ENCODE measurements at places on chromosomes 4 and X.

- no peak for DNase-seq
These were observed 31.7 kb upstream of the APLN start for GRCh38 chrX:129686422-129686948.

DNA sequence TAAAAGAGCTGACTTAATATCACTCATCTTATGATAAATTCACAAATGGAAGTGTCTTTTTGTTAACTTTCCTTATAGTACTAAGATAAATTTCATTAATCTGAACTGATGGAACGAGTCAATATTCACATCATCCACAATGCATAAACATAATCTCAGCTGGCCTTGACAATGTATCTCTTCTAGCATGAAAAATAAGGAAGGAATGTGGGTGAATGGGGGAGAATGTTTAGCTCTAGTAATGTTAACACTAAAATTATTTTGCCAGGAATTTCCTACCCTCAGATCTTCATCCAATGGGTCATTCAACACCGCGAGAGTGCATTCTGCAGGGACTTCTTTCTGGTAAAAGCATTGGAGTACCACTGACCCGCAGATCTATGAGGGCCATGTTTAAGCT is 15.8 kb downstream of the TRPC3 start:
- DNase-seq = no peak

DNA sequence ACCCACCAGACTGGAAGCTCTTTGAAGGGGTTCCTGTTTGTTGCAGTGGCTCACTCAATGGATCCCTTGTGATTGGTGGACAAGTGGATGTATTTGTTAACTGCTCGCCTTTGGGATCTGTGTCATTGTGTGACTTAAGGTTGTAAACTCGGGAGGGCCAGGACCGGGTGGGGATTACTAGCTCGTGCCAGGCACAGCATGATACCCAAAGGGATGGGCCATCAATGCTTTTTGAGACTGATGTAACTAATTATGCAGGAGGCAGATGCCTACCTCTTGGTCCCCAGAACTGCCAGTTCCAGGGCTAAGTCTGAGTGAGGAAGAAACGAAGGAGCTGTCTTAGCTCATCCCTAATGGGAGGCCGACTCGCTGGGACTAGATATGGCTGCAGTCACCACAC is 27.7 kb downstream of the UTP14A start:
- DNase-seq = no peak

- DNase-seq = peak; percentile 74
These were observed 589.7 kb downstream of the SPRY1 start for GRCh38 chr4:123986268-123986798.

- DNase-seq = no peak
These were observed 7.4 kb downstream of the HNRNPH2 start for GRCh38 chrX:101415180-101416145.

DNA sequence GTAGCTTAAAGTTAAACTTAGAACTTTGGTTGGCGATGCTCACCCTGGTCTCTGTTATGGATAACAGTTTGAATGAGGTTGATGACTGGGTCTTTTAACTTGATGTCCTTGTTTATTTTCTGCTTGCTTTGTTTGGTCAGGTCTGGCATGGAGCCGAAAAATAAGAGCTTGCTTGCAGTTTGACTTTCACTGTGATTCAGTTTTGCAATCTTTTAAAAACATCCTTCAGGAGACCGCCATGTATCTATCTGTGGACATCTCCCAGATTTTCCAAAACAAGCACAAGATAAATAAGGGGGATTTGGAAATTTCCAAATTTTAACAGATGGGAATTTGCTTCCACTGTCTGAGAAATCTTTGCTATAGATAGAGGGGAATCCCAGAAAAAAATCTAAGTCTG is 246.7 kb downstream of the PALLD start:
- DNase-seq = no peak

- no peak for DNase-seq
These were observed 112.3 kb upstream of the IL15 start for GRCh38 chr4:141524116-141524515.

DNA sequence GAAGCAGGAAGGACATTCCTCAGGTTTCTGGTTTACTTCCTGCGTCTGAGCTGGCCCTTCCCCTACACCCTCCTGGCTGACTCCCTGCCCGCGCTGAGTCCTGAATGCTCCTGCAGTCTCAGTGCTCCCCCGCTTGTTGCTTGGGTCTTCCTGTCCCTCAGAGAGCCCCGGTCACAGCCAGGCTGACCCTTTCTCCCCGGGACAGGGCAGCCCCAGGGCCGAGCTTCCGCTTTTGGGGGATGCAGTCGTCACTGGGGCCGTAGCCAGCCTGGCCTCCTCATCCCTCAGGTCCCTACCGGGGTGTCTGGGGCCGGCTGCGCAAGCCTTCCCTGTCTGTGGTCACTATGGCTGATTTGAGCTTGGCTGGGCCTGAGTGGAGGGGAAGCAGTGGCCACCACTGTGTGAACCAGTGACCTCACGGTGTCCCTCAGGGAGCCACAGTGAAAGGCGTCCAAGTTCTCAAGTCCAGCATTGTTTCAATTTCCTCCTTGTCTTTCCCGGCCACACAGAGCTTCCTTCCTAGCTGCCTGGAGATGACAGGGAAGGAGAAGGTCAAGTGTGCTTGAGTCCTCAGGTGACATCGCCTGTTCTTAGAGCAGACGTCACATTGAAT is 34.1 kb upstream of the ASMTL start:
- DNase-seq = peak; percentile 27

- DNase-seq = no peak
These were observed 152.7 kb downstream of the FSTL5 start for GRCh38 chr4:162011089-162011488.

DNA sequence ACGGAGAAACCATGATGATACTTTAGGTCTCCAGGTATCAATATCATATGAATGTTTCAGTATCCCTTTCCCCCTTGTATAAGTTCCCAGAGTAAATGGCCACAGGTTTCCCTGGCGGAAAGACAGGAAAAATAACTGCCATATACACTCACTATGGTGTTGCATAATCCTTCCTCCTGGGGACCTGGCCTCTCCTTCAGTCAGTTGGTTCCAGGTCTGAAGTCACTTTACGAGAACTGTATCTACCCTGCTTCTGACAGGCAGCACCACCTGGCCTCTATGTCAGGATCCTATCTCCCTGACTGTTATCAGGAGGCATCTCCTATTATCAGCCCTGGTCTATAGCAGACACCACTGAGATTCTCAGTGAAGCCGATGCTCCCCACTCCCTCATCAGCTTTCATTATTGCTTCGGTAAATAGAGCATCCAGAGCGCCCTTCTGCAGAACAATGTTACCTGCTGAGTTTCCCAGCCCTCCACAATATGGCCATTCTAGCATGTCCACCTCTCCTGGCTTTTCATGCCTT is 22.6 kb downstream of the HAUS3 start:
- no peak for DNase-seq

DNA sequence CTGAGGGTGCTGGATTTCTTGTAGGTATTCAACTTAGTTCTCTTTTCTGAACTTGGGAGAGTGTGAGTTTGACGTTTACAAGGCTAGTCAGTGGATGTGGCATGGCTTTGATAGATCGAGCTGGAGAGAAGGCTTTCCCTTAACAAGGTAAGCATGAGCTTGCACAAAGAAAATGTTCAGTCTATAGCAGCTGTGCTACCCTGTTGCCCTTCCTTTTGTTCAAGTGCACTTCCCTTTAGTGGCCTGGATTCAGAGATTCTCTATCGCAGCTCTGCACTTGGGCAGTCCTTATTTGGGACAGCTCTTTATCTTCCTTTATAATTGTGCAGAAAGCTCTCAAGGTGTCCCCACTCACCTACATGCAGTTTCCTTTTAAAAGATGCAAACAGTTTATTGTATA is 198.0 kb downstream of the ARHGAP24 start:
- no peak for DNase-seq

GRCh38 chr4:113162089-113162488 is 112.6 kb downstream of the ANK2 start:
- peak; percentile 38 for DNase-seq

GRCh38 chr4:81196126-81196650 is 18.8 kb downstream of the PRKG2 start:
- DNase-seq = no peak

DNA sequence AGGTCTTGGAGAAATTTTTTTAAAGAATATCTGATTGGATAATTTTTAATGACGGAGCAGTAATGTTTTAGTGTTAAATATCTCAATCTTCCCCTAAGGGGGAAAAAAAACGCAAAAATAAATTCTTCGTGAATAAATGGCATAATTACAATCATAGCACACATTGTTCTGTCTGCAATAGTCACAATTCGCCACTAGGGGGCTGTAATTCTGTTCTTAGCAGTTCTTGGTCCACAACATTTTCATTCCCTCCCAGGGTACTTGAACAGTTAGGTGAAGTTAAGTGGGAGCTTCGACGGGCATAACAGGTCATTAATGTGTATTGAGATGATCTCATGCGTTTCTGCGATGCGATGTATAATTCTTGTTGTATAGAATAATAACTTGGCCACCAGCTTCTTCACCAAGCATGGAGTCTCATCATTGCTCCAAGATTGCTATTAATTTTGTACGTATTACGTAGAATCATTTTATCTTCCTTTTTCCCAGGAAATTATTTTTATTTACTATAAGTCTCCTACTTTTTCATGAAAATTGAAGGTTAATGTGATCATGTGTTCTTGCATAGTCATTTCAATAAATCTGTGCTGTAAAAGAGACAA is 27.2 kb downstream of the HTR2C start:
- peak; percentile 1 for DNase-seq

- DNase-seq = no peak
These were observed 954.5 kb upstream of the IGFBP7 start for GRCh38 chr4:58064653-58065052.

GRCh38 chr4:43374216-43374751 is 481.8 kb downstream of the GRXCR1 start:
- DNase-seq = peak; percentile 11

DNA sequence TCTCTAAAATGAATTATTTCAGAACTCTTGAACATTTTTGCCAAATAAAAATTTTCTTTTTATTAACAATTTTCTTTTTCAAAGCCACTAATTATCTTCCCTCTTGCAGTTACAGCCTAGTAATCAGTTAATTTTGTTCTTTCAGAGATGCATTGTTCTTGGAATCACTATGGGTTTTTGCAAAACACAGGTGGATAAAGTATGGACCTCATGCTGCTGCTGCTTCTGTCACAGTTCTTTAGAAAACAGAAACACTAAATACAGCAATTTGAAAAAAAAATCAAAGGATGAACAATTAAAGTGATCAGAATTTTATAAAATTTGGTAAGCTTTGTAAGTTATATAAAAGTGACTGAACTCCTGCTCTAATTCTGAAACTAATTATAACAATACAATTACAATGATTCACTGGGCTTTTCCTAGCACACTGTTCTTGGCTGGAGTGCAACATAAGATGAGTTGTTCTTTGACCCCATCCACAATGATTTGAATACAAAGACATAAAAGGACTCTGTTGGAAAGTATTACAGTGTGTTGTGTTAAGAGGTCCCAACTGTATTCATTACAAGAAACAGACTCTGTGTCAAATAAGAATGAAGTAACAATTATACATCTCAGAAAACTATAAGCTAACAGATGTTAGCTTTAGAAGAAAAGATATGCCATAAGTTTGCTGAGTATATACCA is 59.4 kb upstream of the GK2 start:
- DNase-seq = peak; percentile 3

- no peak for DNase-seq
These were observed 967.2 kb downstream of the TRAM1L1 start for GRCh38 chr4:116118221-116118620.

DNA sequence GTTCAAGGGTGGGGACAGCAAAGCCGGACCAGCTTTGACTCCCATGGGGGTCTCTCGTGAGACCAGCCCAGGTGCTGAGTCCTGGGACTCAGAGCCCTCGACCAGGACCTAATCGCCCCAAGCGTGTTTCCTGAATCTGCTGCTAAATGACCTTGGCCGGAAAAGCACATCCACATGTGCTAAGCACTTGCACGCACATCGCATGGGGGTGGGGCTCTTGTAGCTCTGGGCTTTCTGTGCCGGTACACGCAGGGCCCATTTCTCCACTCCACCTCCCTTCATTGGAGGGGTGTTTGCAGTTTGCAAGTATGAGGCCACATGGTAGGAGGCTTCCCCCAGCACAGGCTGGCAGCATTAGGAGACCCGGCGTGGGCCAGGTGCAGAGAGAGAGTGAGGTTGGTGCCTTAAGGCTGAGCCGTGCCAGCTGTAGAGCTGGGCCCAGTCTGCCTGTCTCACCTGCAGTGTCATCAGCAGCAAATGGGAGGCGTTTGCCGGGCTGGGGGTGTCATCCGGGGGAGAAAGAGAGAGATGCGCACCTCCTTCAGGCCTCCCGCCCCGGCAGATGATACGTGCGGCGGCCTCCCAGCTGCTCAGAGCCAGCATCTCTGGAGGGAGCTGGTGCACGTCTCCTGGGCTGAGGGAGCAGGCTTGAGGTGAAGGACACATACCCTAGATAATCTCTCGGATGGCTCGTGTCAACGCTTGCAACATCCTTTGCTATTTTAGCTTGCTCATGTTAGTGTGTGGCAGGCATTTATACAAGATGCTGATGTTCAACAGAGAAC is 45.2 kb upstream of the CLCN4 start:
- DNase-seq = no peak

DNA sequence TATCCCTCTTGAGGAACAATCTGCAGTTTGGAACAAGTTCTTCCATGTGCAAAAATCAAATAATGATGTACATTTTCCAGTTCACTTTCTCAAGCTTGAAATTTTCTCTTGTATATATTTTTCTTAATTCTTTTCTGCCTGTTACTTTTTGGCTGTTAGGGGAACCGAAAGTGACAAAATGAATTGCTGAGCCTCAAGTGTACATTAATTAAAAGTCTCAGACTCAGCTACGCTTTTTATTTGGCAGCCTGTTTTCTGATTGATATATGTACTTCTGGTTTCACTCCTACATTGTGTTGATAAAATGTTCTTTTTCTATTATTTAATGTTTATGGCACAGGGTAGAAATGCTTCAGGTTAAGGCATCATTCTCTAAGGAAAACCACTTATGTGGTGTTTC is 999.5 kb downstream of the PDHA2 start:
- DNase-seq = no peak

GRCh38 chr4:99457676-99458075 is 22.5 kb upstream of the ADH7 start:
- DNase-seq = no peak

DNA sequence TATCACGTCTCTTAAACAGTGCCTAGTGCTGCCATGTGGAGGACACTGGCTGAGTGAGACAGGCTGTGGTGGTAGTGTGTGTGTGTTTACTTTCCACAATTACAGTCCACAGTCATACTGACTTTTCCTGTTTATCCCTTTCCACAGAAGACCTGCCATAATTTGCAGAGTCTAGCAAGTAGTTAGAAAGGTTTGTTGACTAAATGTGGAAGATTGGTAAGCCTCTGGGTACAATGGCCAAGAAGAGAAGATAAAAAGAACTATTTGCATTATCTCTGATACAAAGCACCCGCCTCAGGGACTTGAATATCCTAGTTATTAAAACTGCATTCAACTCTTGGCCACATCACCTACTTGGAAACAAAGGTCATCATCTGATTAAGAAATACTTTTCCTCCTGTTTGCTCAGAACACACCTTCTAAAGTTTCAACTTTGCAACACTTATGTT is 89.1 kb downstream of the FAM13A start:
- no peak for DNase-seq

- no peak for DNase-seq
These were observed 107.6 kb upstream of the SRD5A3 start for GRCh38 chr4:55238407-55238806.

GRCh38 chr4:53015681-53016080 is 153.6 kb downstream of the RASL11B start:
- DNase-seq = peak; percentile 15

DNA sequence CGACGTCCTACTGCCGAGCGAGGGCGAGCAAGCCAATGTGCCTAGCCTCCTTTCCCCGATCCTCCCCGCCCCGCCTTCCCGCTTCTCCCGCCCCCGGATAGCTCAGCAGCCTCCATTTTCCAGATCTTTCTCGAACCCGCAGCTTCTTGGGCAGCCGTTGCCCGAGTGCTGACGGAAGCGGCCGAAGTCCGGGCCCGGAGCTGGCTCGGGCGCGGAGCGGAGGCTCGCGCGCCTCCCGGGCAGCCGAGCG is 172 bp upstream of the HSPA4L start:
- DNase-seq = peak; percentile 84
